Colonic mucosa (tissue), 4 donors: ENCODE measurements at places on chromosomes 1 and 21. TPM values are rescaled to one million over a fixed set of nuclear protein-coding genes. Genes with fewer than 3 reads are reported as not detected.

- no peak for DNase-seq
Observed at GRCh38 chr1:23616292-23616824, 57.1 kb upstream of the ID3 start.

DNA sequence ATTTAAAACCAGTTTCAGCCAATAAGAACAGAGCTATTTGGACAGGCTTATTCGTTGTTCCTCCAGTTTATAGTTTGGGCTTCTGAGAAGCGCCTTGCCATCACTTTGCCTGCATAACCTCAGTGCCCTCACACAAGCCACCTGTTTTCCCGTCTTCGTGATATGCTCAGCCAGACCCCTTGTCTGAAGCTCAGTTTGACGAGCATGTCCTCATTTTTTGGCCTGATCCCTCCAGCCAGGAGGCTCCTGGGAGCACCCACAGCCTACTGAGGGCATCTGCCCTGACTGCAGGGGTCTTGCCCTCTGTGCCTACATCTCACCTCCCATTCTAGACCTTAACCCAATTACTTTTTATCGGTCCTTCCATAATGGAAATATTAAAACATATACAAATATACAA is 95.3 kb downstream of the ADARB1 start:
- no peak for DNase-seq

GRCh38 chr1:68149110-68149798 is 83.1 kb downstream of the WLS start:
- no peak for DNase-seq

GRCh38 chr1:17911791-17912190 is 156.7 kb downstream of the ACTL8 start:
- no peak for DNase-seq

CFHR5 gene
- not detected for total RNA-seq

HES3 gene
- total RNA-seq = not detected

DNA sequence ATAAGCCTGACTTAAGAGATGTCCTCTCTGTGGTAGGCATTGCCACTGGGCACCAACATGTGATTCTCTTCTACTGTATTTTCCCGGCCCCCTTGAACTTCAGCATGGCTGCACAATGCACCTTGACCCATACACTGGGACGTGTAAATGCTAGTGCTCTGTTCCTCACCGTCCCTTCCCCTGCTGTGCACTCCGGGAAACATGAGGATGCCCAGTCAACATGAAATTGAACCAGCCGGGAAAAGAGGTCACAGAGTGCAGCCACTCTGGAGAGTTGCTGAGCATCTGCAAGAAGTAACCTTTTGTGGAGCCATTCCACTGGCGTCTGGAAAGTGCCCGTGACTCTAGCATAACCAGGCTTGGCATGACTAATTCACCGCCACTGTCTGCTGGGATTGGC is 646.7 kb downstream of the NPHP4 start:
- DNase-seq = no peak

DLGAP3 gene
- total RNA-seq = 0.27 TPM

GRCh38 chr1:12100071-12100470 is 37.0 kb downstream of the TNFRSF8 start:
- no peak for DNase-seq

DNA sequence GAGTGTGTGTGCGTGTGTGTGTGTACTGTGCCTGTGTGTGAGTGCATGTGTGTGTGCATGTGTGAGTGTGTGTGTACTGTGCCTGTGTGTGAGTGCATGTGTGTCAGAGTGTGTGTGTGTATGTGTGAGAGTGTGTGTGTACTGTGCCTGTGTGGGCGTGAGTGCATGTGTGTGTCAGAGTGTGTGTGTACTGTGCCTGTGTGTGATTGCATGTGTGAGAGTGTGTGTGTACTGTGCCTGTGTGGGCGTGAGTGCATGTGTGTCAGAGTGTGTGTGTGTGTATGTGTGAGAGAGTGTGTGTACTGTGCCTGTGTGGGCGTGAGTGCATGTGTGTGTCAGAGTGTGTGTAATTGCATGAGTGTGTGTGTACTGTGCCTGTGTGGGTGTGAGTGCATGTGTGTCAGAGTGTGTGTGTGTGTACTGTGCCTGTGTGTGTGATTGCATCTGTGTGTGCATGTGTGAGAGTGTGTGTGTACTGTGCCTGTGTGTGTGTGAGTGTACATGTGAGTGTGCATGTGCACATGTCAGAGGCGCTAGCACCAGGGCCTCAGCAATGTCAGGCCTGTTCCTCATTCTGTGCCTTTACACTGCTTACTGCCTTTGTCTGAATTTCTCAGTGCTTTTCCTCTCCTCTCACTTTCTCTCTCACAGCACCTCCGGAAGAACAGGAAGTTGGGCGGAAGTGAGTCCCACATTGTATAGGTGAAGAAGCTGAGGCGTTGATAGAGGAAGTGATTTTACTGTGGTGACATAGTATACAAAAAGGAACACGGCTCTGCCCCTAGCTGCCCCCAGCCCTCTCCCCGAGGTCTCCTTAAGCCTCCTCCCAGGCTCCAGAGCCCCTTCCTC is 4.9 kb downstream of the SLC5A9 start:
- no peak for DNase-seq

GRCh38 chr1:64911326-64911725 is 55.0 kb downstream of the JAK1 start:
- DNase-seq = no peak

GRCh38 chr1:229237320-229237719 is 33.6 kb upstream of the RAB4A start:
- DNase-seq = no peak

DNA sequence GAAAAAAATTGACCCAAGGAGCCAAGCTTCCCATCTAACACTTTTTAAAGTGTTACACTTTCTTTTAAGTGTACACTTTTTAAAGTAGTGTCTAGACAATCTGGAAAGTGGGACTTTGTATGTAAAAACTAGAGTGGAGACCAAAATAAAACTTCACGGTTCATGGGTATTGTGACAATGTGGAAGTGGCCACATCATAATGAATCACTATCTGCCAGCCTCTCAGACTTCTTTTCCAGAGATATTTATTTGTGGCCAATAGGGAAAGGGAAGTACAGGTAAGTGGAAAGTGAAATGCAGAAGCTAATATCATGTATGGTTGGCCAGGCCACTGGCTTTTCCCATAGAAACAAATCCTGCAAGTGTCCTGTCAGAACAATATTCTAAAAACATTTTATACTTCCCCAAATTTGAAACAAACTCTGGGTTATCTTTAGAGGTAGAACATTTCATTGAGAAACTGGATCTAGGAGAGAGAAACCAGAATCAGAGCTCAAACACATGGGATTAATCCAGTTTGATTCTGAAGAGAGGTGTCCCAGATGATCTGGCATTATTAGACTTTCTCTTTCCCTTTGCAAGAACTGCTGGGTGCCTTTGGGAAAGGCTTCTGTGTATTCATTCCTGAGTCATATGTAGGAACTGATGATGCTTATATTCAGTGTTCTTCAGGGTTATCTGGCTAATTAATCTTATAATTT is 2.0 kb downstream of the TNFSF18 start:
- no peak for DNase-seq

DNA sequence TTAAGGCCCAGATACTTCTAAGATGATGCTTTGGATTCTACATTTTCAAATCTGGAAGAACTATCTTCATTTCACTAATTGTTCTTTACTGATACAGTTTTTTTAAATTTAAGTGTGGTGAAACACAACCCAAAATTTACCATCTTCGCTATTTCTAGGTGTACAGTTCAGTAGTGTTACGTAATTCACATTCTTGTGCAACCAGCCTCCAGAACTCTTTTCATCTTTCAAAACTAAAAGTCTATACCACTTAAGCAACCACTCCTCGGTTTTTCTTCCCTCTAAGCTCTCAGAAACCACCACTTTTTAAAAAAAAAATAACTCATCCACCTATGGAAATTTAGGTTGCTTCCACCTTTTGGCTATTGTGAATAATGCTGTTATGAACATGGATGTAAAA is 220.7 kb downstream of the PDE4B start:
- DNase-seq = no peak

THEM5 gene
- not detected for total RNA-seq

DNA sequence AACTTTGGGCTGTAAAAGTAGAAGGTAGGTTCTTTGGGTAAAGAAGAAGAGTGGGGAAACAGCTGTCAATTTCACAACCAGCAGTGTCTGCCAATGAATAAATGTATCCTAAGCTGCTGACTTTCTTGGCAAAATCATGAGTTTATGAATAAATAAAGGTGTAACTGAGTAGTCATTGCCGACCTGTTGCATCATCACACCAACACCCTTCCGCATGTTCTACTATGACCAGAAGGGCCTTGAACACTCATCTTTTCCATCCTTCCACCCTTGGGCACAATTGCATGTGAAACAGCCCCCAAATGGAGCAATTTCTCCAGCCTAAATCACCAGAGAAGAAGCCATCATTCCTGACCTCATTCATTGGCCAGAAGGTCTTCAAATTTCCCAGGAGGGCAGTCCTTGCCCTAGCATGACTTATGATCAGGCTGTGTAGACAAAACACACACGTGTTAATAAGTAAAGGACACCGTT is 31.2 kb upstream of the QSOX1 start:
- DNase-seq = no peak

DNA sequence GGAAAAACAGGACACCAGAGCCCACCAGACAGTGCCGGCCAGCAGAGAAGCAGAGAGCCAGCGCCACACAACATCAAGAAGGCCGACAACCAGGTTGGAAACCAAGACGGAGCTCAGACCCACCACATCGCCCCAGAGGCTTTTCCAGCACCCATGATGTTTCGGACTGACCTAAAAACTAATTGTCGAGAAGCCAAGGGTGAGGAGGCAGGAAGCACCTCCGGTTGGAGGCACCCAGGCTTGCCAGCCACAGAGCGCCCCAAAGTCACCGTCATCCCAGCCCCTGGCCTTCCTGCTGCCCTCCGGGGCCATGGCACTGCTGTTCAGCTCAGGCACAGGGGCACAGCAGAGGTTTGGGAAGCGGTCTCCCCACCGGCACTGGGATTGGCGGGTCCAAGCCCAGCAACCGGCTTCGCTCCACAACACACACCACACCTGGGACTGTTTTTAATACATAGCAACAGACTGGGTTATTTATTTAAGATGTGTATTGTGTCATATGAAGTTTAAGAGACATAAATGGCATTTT is 67.2 kb downstream of the SLC37A1 start:
- DNase-seq = no peak

UMODL1 gene
- 0.37 TPM for total RNA-seq

APCS gene
- 0.84 TPM for total RNA-seq

DNA sequence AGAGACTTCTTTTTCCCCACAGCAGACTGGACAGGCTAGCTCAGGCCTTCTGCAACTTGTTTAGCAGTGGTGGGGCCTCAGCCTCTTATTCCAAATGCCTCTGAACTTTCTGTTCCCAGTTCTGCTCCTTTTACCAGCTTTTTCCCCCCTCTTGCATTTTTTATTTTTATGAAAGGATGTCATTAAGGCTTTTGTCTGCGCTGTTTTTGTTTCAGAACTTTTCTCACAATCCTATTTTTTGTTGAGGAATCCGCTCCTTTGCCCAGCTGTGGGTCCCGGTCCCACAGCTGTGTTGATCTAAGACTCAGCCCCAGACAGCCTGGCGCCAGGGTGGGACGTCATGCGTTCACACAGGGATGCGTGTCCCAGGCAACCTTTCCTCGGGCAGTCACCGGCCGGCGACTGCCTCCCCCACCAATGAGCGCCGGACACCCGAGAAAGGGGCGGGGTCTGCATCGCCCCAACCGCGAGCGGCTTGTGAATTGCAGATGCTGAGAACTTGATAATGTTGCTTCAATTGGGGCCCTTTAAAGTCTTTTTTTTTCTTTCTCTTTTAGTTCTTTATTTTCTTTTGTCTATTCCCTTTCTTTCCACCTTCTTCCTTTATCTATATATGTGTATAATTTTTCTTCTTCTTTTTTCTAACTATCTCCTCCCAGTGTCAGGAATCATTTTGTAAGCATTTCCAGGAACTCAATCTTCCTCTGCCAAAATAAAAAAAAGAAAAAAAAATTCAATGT is 3.0 kb upstream of the ID3 start:
- DNase-seq = peak; percentile 95

PGLYRP4 gene
- total RNA-seq = not detected

- no peak for DNase-seq
Observed at GRCh38 chr21:21463456-21463855, 465.2 kb downstream of the NCAM2 start.

- no peak for DNase-seq
Observed at GRCh38 chr1:159122005-159122621, 45.5 kb upstream of the AIM2 start.

LYPD8 gene
- 40.8 TPM for total RNA-seq

DNA sequence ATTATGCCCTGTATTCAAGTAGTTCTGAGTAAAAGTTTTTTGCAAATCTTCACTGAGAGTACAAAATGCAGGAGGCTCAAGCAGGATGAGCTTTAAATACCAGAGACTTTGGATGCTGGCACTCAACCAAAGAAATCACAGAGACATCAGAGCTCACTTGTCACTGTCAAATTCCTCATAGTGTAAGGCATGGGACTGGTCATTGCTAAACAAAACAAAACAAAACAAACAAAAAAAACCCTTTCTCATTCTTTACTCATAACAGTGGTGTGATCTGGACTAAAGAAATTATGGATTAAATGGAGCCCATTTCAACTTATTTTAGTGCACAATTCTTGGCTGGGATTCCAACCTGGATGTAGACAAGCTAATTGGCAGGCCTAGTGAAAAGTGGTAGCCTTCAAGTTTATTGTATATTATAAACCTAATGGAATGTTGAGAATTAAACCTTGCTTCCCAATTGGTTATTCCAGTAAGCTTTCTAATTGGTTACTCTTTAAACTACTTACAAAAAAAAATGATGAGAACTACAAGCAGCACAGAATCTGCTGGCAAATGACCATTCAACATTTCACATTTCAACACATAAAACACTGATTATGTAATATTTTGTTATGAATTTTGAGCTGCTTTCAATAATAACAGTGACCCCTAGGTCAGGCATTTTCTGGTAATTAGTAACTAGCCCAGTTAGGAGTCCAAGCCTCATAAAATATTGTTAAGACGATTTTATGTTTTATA is 30.6 kb upstream of the NEK7 start:
- no peak for DNase-seq
